ENCODE measurements at places on chromosomes 11 and 22. TPM values are rescaled to one million over a fixed set of nuclear protein-coding genes. Genes with fewer than 3 reads are reported as not detected.

HEPN1 gene
- polyA plus RNA-seq: not detected

GRCh38 chr11:112315861-112316739 is 55.4 kb upstream of the PLET1 start:
- no peak for DNase-seq

DNA sequence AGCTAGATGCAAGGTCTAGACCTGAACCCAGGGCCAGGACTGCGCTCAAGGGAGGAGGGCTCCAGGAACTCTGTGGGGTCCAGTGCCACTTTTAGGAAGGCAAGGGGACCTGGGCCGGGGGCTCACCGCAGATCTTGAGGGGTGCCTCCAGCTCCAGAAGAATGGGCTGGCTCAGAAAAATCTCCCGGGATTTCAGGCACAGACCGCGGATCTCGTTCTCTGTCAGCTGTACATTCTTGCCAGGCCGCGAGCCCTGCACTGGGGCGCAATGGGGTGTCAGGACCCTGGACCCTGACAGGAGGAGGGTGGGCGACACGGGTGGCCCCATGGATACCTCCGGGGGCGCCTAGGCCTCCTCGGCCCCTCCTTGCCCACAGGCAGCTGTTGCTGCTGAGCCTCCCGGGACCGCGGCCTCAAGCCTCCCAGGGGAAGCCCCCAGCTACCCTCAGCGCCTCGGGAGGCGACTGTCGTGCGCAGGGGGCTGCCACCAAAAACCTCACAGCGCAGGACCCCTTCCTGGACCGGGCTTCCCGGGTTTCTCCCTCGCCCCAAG is 640 bp downstream of the PPP1CA start:
- no peak for DNase-seq

DNA sequence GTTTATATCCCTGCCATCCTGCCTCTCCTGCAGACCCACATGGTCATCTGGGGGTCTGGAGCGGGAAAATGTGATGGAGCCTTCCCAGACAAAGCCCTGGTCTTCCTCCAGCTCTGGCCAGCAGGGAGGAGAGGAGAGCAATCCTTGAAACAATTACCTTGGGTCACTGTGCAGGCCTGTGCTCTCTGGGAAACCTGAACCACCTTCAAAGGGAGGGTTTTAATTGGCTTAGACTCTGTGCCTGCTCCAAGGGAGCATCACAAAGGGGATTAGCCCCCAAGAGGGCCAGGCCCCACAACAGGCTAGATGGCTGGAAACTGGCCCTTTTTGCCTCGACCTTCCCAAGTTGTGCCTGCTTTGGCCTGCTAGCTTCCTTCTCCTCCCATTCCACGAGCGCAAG is 351.9 kb downstream of the TENM4 start:
- DNase-seq: no peak

DNA sequence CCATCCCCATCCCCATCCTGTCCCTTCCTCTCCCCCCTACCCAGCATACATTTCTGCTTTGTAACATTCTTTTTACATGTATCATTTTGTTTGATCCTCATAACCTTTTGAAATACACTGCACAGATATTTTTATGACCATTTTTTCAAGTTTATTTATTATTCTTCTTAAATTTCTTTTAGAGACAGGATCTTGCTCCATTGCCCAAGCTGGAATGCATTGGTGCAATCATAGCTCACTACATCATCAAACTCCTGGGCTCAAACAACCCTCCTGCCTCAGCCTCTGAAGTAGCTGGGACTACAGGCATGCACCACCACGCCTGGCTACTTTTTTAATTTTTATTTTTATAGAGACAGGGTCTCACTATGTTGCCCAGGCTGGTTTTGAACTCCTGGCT is 99.4 kb upstream of the AKIP1 start:
- DNase-seq: no peak

GRCh38 chr11:69721745-69722144 is 17.9 kb upstream of the FGF19 start:
- no peak for DNase-seq

FLRT1 gene
- polyA plus RNA-seq: 3.6 TPM

- DNase-seq: no peak
Measured at GRCh38 chr22:46000081-46001027, 23.4 kb upstream of the WNT7B start.

- DNase-seq: no peak
Measured at GRCh38 chr22:36493690-36494110, 12.3 kb upstream of the TXN2 start.

SNX32 gene
- polyA plus RNA-seq: 4.1 TPM

GRCh38 chr11:2889362-2890273 is 4.0 kb upstream of the CDKN1C start:
- no peak for DNase-seq

DNA sequence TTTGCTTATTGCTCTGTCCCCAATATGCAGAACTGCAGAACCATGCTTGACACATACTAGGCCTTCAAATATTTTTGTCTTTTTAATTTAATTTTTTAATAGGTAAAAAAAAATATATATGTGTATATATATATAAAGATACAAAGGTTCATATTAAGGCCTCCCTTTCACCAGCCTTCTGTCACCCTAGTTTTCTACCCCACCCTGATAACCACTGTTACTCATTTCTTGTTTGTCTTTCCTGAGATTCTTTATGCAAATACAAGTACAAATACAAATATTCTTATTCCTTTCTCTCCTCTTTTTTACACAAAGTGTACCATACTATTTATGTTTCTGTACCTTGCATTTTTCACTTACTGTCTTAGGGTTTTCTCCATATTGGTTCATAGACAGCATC is 43.0 kb downstream of the UVRAG start:
- DNase-seq: no peak

- DNase-seq: no peak
Measured at GRCh38 chr22:49372530-49373288, 455.0 kb downstream of the BRD1 start.

GRCh38 chr11:134882671-134883297 is 470.7 kb upstream of the B3GAT1 start:
- no peak for DNase-seq

DNA sequence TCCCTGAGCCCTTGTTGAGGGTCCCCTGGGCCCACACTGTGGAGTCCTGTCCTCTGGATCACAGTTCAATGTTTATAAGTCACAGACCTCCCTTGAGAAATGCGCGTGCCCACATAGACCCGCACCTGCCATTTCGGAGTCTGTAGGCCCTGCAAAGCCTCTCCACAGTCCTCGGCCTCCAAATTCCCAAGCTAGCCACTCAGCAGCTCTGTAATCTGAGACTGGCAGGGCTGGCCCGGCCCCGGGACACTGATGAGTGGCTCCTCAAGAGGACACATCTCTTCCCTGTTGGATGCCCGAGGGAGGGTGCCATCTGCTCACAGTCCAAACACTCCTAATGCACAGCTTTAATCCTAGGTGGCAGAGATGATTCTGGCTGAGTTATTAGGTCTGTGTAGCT is 39.1 kb downstream of the B3GAT1 start:
- DNase-seq: no peak

DNA sequence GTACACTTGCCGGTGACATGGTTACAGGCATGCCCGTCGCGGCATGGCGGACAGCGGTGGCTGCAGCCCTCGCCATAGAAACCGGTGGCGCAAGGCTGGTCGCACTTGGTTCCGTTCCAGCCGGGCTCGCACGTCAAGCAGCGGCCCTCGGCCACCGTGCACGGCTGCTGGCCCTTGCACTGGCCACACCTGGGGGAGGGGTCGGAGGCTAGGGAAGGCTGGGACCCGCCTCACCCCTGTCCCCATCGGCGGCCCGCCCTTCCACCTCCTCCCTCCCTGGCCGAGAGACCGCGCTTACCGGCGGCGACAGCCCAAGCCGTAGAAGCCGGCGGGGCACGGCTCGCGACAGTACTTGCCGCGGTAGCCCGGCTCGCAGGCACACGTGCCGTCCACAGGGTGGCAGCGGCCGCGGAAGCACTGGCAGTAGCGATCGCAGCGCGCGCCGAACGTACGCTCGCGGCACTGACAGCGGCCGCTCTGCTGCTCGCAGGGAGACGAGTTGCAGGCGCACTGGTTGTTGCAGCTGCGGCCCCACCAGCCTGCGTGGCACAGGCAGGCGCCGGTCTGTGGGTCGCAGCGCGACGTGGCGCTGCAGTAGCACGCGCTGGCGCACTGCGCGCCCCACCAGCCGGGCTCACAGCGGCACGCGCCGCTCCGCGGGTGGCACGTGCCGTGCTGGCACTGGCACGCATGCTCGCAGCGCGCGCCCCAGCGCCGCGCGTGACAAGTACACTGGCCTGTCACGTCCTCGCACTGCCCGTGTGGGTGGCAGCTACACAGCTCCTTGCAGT is 6.7 kb downstream of the SCARF2 start:
- no peak for DNase-seq

DNA sequence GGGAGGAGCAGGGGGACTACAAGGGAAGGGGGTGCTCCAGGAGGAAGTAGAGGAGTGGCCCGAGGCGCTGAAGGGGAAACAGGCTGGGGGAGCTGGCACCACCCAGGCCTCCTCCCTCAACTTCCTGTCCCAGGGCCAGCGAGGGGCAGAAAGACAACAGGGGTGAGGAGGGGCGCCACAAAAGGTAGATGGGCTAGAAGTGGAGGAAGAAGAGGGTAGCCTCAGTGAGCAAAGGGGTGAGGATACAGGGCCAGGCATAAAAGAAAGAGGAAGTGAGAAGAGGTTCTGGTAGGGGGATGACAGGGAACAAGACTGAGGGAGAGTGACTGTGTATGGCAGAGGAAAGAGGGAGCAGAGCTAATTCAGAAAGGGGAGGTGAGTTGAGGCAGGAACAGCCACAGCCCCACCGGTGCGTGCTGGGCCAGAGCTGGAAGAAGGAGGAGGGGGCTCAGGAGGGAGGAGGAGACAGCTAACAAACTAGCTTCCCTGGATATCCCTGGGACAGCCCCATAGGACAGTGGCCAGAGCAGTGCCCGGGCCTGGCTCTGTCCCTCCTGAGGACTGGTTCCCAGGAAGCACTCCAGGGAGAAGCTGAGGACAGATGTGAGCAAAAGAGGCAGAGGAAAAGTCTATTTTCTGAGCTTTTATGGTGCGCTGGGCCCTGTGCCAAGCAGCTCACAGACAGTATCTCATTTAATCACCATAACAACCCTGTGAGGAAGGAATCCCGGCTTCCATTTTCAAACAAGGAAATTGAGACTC is 8.5 kb downstream of the DCHS1 start:
- DNase-seq: no peak

KRTAP5-2 gene
- polyA plus RNA-seq: not detected

DNA sequence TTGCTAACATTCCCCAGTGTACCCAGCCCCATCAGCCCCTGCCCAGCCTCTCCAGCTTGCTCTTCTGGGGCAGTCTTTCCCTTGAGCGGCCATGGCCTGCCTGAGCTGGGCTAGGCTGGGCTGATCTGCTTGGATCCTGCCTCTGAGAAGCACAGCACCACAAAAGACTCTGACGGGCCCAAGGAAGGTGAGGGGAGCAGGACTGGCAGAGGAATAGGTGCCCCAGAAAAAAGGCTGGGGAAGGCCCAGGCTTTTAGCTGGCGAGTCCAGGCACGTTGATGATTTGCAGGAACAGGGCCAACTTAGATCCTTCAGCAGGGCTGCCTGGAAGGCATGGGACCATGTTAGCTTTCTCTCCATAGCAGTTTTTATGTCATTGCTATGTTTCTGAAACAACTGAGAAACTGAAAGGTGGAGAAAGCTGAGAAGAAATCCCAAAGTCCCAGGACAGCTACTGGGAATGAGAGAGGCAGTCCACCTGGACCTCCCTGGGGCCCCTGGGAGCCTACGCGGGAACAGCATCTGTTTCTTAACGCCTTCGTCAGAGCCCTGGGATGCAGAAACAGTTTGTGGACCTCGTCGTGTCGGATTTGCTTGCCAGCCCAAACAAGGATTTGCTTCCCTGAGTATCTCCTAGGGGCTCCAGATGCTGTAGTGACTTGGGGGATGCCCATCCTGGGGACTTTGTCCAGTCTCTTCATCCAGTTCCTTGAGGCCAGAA is 24.4 kb upstream of the FXYD6 start:
- DNase-seq: no peak

DNA sequence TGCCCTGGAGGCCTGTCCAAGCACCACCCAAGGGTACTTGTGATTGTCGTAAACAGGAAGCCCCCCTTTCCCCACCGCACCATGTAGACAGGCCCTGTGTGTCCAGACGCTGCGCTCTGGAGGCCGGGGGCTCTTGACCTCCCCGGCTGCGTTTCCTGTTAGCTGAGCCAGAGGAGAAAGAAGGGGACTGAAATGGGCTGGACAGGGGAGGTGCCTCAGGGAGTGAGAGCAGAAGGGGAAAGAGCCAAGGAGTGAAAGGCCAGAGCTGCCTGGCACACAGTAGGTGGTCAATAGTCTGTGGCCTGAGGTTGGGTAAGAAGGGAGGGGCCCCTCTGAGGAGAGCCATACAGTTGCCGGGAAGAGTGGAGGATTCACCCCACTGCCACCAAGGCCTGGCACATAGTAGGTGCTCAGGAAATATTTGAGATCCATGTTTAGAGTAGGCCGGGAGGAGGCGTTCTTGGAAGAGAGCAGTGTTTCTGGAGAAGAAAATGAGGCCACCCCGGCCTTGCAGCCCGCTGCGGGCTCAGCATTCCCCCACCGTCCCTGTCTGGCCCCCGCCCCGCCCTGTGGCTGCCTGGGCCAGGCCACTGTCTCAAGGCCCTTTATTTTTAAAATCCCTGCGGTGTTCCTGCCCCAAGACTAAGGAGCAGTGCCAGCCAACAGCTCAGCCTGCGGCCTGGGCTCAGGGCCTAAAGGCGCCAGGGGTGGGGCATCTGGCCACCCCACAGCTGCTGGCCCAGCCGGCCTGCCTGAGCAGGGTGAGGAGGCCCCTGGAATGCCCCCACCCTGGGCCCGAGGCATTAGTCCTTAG is 13.6 kb upstream of the CDC42EP1 start:
- DNase-seq: peak; percentile 83

TCF20 gene
- 28.4 TPM for polyA plus RNA-seq

DNA sequence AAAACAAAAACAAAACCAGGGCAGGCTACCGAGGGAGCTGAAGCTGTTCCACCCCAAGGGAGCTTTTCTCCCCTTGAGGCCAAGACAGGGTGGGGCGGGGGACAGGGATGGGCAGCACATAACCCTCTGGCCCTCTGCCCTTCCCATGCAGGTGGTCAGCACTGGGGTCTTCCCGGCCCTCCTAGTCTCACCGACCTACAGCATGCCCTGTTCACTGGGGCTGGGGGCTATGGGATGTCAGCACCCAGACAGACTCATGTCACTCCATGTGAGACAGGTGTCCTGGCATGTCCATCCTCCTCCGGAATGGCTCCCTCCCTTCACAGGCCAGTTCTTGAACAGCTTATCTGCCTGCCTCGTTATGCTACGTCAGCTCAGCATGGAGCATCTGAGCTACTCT is 51.7 kb downstream of the DSCAML1 start:
- DNase-seq: no peak

F2 gene
- 0.41 TPM for polyA plus RNA-seq

GRCh38 chr11:126898802-126899201 is 101.8 kb downstream of the KIRREL3 start:
- DNase-seq: no peak

Measured in left renal pelvis (tissue), 4 donors.